ENCODE measurements at places on chromosomes 1 and 21.

GRCh38 chr21:45325206-45326168 lies 37.8 kb upstream of the POFUT2 start:
- no peak for DNase-seq

DNA sequence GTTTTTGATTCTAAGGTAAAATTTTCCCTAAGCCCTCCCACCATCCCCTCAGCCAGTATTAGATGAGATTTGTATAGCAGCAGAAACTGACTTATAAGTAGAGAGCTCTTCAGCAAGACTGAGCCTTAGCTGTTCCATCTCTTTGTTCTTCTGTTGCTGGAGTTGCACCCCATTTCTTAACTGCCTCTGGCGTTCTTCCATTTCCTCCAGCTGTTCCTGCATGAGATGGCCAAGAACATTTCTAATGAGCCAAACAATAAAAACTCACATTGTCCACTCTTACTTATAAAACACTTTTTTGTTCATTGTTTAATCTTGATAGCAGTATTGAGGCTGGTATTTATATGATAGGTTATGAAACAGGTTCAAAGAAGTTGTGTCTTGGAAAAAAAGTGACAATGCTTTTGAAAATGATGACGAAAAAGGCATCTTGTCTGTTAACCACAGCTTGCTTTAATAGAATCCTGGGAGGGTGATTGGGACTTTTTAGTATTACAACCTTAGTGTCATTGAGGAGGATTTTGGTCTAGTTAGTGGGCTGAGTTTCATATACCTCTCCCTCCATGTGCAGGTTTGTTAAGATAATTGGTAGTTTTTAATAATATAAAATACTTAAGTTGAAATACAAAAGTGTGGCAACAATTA lies 18.3 kb downstream of the SYNC start:
- DNase-seq: no peak

GRCh38 chr1:242787968-242788367 lies 263.5 kb upstream of the PLD5 start:
- no peak for DNase-seq

- no peak for DNase-seq
Measured at GRCh38 chr1:172003766-172004530, 162.7 kb downstream of the DNM3 start.

GRCh38 chr1:95002540-95003432 lies 70.0 kb downstream of the ALG14 start:
- peak; percentile 78 for DNase-seq

GRCh38 chr1:32334274-32334861 lies 1.7 kb downstream of the MARCKSL1 start:
- no peak for DNase-seq

GRCh38 chr1:209324901-209325871 lies 258.3 kb upstream of the CAMK1G start:
- DNase-seq: no peak

GRCh38 chr21:14553422-14553821 lies 7.3 kb upstream of the SAMSN1 start:
- no peak for DNase-seq

- DNase-seq: no peak
Measured at GRCh38 chr1:27402349-27402754, 9.9 kb downstream of the GPR3 start.

- no peak for DNase-seq
Measured at GRCh38 chr1:74571493-74571800, 59.0 kb upstream of the LRRC53 start.

GRCh38 chr1:13546791-13547190 lies 33.0 kb upstream of the LRRC38 start:
- DNase-seq: no peak

DNA sequence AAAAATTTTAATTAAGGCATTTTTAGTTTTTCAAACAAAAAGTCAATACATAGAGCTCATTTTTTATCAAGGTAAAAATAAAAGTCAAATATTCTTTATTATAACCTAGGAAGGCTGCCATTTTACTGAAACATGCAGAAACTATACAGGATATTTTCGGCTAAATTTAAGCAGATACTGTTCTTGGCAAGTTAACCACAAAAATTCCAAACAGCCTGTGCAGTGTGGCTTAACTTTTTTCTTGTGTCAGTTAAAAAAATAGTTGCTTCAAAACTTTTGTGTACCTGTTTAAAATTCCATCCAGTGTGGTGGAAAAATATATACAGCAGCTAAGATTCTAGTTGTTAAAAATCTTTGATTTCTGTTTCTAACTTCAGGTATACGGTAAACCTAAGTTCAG lies 135.0 kb downstream of the ATP5PO start:
- no peak for DNase-seq

- DNase-seq: no peak
Measured at GRCh38 chr21:33418691-33419090, 15.5 kb downstream of the IFNGR2 start.

DNA sequence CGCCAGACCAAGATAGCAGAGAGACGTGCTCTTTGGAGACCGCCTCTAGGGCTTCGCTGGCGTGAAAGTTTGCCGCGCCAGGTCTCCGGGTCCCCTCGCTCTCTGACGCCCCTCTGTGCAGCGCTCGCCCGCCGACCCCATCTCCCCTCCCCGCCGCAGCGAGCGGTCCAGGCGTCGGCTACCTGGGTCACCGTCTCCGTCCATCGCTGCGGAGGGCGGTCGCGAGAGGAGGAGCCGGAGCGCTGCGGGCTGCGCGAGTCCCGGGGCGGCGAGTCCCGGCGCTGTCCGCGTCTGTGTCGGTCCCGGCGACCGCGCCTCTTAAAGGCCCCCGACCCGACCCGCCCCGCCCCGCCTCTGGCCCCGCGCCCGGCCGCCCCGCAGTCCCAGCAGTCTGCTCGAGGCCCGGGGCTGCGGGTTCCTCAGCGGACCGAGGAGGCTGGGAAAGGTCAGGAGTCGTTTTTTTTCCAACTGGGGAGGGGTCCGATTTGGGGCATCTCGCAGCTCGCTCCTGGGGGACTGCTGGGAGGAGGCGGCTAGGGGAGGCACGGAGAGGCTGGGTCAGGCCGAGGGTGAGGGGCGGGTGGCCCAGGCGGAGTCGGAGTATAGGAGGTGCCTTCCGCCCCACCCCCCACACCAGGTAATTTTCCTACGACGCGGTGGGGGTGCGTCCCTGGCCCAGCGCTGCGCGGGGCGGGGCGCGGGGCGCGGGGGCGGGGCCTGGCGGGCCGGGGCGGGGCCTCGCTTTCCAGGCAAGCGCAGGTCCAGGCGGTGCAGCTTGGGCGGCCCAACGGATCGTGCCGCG lies at the start of the genes FBXO2 and FBXO44:
Gene FBXO2, minus strand, starts transcription at position 293 of the 802 bp plus-strand sequence. Its CDS starts 89 bp downstream, at position 204.
Gene FBXO44, plus strand, starts transcription at position 741 of the 802 bp plus-strand sequence. CDS start 959 bp downstream, outside the sequence.
- DNase-seq: no peak
